Heart left ventricle (tissue), 16 donors: ENCODE measurements at places on chromosomes 7 and 10. TPM values are rescaled to one million over a fixed set of nuclear protein-coding genes. Genes with fewer than 3 reads are reported as not detected.

SHLD2 gene
- total RNA-seq: 7.1 TPM

BEND7 gene
- total RNA-seq: 30.5 TPM

AQP1 gene
- 113 TPM for total RNA-seq

PSTK gene
- total RNA-seq: 2.3 TPM

PLAU gene
- 68.1 TPM for total RNA-seq

LIPM gene
- not detected for total RNA-seq

SNX10 gene
- total RNA-seq: 1.1 TPM

CHAT gene
- total RNA-seq: not detected

MACC1 gene
- total RNA-seq: not detected

AGMO gene
- 0.66 TPM for total RNA-seq

H2BK1 gene
- total RNA-seq: not detected

EVX1 gene
- not detected for total RNA-seq

WEE2 gene
- total RNA-seq: not detected

TMEM236 gene
- total RNA-seq: 0.75 TPM

SLC16A12 gene
- 2.7 TPM for total RNA-seq

SORCS3 gene
- total RNA-seq: 0.19 TPM

GRCh38 chr7:45617166-45617565, 43.0 kb downstream of the ADCY1 start:
- no peak for DNase-seq

- DNase-seq: no peak
Measured at GRCh38 chr7:95491634-95492314, 6.0 kb downstream of the ASB4 start.

- DNase-seq: no peak
Measured at GRCh38 chr7:138898255-138898654, 82.9 kb downstream of the KIAA1549 start.

- no peak for DNase-seq
Measured at GRCh38 chr7:149615690-149616270, 118.2 kb upstream of the ZNF746 start.

- DNase-seq: peak; percentile 10
Measured at GRCh38 chr7:1703871-1704810, 34.1 kb downstream of the ELFN1 start.

DNA sequence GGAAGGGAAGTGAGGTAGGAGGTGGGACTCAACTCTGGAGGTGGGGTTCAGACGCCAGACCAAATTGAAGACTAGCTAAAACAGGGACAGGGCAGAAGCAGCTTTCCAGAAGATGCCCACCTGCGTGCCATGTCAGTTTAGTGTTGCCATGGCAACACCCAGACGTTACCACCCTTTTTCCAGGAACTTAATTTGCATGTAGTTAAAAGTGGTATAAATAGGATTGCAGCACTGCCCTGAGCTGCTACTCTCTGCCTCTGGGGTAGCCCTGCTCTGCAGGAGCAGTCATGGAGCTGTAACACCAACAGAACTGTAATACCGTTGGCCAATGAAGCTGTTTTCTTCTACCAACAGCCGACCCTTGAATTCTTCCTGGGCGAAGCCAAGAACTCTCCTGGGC, 93.8 kb downstream of the PRKCQ start:
- DNase-seq: no peak

DNA sequence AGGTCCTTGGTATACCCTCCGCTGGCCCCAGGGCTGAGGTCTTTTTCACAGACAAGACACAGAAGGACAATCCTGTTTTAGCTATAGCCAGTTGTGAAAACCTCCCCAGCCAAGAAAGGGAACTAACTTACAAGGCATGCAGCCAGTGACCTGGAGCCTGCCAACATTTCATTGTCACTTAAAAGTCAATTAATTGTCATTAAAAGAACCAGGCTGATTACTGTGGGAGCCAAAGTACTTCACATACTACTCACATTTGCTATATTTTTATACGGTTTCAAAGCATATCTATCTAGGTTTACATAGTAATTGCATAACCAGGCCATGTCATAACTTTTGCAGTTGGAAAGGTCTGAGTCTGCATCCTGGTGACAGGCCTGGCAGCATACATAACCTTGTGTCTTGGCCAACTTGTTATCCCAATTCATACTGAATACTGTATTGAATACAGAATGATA, 31.1 kb downstream of the NRBF2 start:
- DNase-seq: no peak

DNA sequence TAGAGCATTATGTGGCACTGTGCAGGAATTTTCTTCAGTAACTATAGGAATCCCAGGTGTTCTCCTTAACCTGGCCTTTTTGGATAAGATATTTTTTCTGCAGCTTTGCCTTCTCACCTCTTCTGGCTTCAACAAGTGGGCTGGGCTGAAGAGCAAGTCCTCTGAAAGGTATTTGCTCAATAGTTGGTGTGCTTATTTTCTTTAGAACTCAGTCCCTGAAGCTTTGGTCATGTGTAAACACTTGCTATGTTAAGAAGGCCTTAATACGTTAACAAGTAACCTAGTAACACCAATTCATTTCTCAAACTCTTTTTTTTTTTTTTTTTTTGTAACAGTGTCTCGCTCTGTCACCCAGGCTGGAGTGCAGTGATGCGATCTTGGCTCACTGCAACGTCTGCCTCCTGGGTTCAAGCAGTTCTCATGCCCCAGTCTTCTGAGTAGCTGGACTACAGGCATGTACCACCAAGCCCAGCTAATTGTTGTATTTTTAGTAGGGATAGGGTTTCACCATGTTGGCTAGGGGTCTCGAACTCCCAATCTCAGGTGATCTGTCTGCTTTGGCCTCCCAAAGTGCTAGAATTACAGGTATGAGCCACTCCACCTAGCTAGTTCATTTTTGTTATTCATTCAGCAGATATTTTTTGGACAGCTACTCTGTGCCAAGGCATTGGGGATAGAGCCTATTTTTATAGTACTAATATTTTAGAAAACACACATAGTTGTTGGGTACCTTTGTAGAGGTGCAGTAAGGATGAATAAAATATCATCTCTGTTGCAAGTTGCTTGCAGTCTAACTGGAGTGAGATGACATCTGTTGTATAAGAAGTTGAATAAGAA, 164.6 kb downstream of the SND1 start:
- DNase-seq: no peak

DNA sequence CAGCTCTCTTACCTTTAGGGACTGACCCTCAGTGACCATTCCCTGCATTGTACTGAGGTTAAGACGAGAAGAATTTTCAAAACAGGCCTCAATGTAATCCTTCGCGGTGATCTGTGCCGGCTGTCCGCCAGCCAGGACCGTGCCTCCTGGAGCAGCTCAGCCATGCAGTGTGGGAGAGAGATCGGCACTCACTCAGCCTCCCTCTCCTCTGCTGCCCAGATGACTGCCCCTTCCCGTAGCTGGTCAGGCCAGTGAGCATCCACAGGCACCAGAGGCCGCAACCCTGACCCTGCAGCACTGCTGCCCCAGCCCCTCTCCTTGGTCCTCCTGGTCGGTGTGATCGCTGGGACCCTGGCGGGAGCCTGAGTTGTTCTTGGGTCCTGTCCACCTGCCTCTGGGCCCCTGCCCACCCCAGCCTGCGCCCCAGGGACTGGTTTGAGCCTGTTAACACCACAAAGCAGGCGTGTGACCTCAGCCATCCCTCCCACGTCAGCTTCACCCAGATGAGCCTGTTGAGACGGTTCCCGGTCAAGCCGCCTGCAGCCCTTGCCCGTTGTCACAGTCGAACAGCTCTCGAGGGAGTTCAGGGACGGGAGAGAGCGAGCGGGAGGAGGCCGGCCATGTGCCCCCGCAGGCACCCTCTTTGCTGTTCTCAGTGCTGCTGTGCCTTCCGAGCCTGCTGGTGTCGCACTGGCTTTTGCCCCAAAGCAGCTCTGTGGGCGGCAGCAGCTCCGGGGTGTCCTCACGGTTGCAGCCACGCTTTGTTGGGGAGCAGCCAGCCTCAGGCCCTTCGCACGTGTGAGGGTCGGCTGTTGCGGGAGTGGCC, 37.2 kb downstream of the NKX6-2 start:
- DNase-seq: no peak

GRCh38 chr7:34333925-34334324, 324.1 kb upstream of the NPSR1 start:
- no peak for DNase-seq

DNA sequence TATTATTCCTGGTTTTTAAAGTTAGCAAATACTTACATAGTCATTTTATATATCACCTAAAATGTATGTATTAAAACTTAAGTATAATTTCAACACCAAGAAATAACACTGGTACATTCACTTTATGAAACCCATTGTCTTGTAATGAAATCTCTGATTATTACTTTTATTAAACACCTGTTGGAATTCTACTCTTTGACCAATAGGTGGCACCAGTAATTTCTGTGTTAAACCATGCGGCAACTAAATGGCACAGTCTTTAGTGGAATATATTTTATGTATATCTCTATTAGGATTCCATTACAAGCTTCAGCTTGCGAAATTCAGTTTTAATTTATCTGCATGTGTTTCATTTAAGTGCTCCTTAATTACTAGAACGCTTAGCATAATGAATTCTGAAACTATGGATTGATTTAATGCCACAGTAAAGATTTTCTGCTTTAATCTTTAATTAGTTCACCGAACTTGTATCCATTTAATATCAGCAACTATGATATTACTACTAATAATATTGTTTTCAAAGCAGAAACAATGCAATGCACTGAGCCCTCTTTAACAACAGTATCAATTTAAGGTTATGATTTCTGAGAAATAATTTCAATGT, 181.3 kb downstream of the MAGI2 start:
- DNase-seq: no peak

GRCh38 chr10:93790439-93790838, 32.7 kb downstream of the LGI1 start:
- DNase-seq: no peak

GRCh38 chr7:115356139-115356746, 434.3 kb downstream of the MDFIC start:
- no peak for DNase-seq

GRCh38 chr10:99629625-99629978, 9.4 kb upstream of the SLC25A28 start:
- DNase-seq: no peak

DNA sequence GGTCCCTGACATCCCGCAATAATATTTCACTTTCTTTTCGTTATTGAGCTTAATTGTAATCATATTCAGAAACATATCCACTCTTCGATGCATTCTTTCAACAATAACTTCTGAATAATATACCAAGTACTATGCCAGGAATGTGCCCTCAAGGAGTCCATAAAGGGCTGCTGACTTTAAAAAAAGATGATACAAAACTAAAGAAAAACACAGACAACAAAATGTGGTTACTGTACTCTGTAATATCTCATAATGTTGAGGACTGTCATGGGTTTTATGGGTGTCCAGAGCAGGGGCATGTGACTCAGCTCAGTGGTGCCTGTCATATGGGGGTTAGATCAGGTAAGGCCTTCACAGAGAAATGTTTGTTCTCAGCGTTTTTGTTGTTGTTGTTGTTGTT, 73.7 kb downstream of the ARL4A start:
- DNase-seq: no peak

DNA sequence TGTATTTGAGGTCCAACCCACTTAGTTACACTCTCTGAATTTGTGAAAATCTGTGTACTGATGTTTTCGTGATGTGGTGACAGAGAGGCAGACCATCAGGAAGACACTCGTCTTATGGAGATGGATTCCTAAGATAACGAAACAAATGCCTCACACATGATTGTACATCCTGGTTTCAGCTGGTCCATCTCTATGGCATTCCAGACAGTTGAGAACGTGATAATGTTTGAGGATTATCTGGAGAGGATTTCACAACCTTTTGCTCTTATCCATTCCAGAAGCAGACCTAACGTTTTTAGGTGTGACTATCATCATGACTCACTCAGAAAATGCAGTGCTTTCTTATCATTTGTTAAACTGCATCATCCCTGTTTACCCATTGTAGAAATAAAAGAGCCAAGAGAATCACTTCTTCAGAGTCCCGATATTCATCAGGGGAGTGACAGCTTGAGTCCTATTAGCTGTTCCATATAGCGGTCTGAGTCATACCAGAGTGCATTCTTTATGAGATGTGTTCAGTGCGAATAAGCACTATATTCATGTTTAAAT, 74.5 kb downstream of the BMPER start:
- no peak for DNase-seq

GRCh38 chr7:113131367-113131766, 13.0 kb upstream of the SMIM30 start:
- DNase-seq: no peak

DNA sequence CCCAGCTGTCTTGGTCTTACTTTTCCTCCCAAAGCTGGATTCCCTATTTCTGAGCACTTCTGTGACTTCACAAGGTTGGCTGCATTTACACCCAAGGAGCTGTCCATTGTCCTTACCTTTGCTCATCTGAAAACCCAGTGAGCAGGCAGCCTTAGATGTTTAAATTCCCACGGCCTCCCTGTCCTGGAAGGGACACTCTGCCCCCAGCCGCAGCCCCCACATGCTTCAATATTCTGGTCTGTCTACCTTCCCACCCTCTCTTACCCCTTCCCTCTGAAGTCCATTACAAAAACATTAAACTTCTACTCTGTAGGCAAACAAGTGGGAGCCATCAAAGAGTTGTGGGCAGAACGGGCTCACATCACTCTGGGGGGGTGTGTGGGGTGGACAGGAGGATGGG, 73.8 kb upstream of the EFCAB10 start:
- DNase-seq: no peak

GRCh38 chr7:115816318-115816974, 214.1 kb downstream of the TFEC start:
- no peak for DNase-seq

GRCh38 chr7:67518580-67518979, 521.9 kb downstream of the TYW1 start:
- peak; percentile 70 for DNase-seq

DNA sequence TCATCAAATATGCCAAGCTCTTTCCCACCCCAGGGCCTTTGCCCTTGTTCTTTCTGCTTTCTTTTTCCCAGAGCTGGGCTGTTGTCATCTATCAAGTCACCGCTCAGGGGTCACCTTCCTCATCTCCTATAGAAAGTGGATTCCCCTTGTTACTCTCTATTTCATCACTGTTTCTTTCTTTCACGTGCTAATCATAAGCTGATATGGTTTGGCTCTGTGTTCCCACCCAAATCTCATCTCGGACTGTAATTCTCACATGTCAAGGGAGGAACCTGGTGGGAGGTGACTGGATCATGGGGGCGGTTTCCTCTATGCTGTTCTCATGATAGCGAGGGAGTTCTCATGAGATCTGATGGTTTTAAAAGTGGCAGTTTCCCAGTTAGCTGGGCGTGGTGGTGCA, 17.0 kb upstream of the TIAL1 start:
- DNase-seq: no peak

DNA sequence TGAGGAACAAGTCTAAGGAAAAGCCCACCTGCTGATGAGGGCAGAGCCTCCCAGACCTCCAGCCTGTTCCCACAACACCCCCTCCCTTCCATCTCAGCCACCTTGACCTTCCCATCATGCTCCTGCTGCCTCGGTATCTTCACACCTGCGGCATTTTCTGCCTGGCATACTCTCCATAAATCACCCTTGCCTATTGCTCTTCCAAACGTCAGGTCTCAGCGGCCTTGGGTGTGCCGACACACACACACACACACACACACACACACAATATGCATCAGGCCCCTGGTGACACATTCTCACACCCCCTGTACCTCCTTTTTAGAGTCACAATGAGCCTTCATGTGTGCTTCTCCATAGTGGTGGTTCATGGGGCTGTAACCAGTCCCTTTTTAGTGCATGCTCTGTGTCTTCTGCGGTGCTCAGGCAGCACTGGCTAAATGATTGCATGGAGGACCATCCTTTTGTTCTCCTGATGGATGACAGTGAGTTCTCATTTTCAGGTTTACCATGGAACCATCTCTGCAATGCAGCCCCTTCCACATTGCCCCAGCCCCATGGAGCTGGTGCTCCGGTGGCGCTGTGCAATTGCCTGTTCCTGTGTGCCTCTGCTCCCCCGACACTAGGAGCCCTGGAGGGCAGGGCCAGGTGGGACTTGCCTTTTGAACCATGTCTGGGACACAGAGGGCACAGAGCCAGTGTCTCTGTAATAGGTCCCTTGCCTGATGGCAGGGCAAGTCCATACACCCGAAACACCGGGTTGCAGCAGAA, 4.5 kb downstream of the ADIRF start:
- DNase-seq: no peak
